ENCODE measurements at places on chromosomes 2 and 18. TPM values are rescaled to one million over a fixed set of nuclear protein-coding genes. Genes with fewer than 3 reads are reported as not detected.

- DNase-seq = no peak
Observed at GRCh38 chr2:230319211-230319862, 7.7 kb upstream of the SP140L start.

The SCG2 gene
- total RNA-seq = 2.9 TPM

- DNase-seq = no peak
Observed at GRCh38 chr2:195819276-195819675, 162.2 kb downstream of the SLC39A10 start.

GRCh38 chr2:103656558-103656957, 894.7 kb downstream of the TMEM182 start:
- no peak for DNase-seq

DNA sequence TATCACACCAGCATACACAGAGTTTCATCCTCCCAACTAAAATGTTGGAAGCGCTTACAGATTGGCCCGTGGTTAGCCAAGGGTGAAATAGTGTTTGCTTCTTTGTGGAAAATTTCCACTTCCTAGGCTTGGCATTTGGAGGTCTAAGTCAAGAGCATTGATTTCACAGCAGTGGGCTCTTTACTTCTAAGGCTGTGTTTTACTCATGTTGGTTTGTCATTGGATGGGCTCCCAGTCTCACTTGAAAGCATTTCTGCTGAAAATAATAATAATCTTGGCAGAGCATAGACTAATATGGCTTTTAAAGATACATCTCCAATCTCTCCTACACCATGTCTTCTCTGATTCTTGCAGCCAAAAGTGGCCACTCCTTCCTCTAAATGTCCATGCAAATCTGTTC, 82.9 kb downstream of the DYNAP start:
- DNase-seq = no peak

DNA sequence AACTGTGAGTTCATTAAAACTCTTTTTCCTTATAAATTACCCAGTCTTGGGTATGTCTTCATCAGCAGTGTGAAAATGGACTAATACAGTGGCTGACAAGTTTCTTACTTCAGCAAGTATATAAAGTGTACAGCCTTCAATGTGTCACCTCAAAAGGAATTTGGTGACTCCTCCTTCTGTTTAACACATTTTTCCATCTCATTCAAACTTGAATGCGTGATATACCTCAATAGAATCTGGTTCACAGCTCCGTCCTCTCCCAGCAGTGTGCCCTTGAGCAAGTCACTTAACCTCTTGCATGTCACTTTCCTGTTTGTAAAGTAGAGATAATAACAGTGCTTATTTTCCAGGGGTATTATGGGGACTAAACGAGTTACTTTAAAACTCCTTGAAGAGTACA, 159.6 kb downstream of the CCBE1 start:
- DNase-seq = no peak

The CYP26B1 gene
- total RNA-seq = not detected

GRCh38 chr2:39416140-39416539, 20.9 kb downstream of the MAP4K3 start:
- DNase-seq = no peak

The EVX2 gene
- total RNA-seq = not detected

DNA sequence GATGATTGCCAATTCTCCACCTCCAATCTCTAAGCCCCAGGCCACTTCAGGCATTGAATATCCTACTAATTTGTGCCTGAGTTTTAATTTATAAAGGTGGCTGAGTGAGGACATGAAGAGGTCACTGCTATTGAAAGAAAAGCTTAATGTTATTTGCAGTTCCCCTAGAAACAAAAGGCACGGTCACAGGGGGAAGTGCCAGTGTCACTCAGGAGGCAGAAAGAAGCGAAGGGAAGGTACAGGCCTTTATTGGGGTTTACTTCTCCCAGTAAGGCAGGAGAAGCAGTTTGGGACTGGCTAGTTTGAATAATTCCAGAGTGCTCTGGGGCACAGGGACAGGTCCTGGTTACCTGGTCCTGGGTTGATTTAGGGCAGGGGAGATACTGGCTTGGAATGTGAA, 1.7 kb upstream of the ABHD1 start:
- DNase-seq = no peak

The SKOR2 gene
- total RNA-seq = not detected

The NYAP2 gene
- total RNA-seq = not detected

DNA sequence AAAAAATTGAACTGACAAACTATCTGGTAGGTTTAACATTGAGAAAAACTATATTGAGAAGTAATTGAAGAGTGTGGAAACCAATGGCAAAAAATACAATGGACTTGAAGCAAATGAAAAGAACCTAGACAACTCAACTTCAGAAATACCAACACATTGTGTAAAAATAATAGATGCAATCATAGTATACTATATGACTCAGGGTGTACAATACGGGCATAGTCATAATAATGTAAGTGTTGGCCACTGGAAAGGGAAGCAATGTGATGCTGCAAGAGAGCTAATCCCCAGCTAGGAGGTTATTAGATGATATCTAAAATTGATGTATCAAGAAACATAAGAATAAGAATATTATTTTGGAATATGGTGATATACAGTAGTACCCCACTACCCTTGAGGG, 45.3 kb downstream of the SMAD7 start:
- no peak for DNase-seq

- no peak for DNase-seq
Observed at GRCh38 chr2:172864182-172864581, 128.5 kb downstream of the RAPGEF4 start.

- DNase-seq = no peak
Observed at GRCh38 chr18:44125446-44125845, 555.2 kb upstream of the SETBP1 start.

- peak; percentile 78 for DNase-seq
Observed at GRCh38 chr2:152189622-152190495, 14.3 kb upstream of the STAM2 start.

DNA sequence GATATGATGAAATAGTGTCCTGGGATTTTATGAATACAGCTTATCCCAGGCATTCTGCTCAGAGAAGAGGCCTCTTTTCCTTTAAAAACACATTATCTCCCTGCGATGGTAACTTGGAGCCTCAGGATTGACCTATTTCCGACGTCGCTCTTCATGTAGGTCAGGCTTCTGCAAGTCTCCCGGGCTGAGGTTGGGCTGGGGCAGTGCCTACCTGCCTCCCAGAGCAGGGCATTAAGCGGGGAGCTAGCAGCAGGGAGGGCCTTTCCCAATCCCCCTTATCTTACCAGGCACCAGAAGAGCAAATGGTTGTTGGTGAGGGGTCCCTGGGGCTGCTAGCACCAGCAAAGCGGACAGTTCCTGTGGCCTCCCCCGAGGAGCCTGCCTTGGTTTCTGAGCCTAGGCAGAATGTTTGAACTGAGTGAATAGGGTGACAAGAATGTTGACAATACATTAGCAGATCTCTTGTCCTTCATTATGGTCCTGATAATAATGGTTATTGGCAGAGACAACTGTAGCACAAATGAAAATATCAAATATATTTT, 60.2 kb downstream of the TRPM8 start:
- DNase-seq = peak; percentile 22

DNA sequence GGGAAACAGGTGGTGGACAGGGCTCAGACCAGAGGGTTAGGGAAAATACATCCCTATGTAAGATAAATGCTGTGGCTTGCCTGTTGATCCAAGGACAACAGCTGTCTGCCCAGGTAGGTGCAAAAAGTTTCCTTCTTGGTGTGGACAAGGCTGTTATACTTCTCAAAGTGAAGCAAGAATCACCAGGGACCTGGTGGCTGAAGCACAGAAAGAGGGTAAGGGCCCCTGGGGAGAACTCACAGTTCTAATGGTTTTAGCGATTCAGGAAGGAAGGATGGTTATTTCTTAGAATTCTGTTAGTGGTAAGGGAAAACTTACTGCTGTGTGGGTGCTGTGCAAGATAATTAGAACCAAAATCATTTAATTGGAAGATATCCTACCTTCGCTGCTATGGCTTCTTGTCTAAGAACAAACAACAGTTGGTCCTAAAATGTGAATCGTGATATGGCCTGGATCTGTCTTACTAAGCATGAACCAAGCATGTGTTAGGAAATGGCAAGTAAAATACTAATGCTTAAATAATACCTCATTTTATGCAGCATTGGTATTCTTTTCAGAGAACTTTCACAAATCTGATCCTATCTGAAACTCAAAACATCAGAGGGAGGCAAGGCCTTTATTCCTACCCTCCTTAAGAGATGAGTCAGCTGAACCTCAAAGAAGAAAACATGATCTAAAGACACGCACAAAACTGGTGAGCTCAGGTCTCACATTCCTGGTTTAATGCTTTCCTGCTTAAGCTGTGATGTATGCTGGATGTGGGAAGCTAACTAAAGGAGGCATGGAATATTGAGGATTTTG, 159.2 kb upstream of the THUMPD2 start:
- DNase-seq = no peak

The PARD3B gene
- total RNA-seq = 0.31 TPM

DNA sequence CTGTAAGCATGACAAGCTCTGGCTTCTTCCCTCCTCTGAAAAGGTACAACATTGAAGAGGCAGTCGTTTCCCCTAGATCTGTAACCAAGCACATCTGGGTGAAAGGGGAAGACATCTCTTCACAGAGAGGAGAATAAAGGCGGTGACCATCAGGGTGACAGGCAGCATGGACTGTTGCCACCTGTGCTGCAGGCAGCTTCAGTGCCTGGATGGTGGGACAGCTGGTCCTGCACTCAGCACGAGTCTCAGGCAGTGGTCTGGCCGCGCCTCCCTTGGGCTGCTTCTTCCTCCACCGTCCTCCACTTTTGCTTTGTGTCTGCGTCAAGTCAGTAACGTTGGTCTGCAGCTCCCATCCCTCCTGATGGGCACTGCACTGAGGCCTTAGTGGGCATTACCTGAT, 264.4 kb downstream of the NEDD4L start:
- DNase-seq = peak; percentile 62

The CD302 gene
- not detected for total RNA-seq

The PDE1A gene
- total RNA-seq = 10.9 TPM

The MYCN gene
- not detected for total RNA-seq

The UBE2E3 gene
- total RNA-seq = 119 TPM

DNA sequence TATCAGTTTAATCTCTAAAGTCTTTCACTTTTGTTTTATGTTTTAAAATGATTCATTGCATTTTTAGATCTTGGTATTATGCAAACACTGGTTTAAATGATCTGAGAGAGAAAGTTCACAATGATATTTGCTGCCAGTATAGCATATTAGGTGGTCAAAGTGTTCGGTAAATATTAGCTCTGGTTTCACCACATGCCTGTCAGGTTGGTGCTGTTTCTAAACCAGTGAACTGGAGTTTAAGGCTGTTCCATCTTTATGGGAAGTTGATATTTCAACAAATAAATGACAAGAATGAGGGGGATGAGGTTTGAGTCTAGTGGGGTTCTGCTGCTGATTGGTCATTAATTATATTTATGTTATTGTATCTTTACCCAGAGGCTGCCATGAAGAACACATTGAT, 436.4 kb downstream of the DCDC2C start:
- no peak for DNase-seq

GRCh38 chr18:23584019-23584983, 2.0 kb downstream of the NPC1 start:
- DNase-seq = no peak

The CCL20 gene
- total RNA-seq = not detected

DNA sequence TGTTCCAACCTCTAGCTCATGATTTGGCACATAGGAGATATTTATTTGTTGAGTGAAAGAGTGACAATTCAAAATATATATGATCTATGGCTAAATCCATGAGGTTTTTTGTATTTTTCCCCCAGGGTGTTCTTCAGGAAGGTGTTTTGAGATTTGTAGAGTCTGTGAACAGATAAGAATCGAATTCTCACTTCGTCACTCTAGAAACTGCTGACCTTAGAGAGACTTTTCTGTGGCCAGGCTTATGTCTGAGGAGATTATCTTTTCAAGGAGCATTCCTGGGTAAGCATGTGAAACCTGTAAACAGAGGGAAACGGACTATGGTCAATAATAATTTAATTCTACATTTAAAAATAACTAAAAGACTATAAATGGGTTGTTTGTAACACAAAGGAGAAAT, 849 bp upstream of the ITGB6 start:
- no peak for DNase-seq

The TMEM169 gene
- total RNA-seq = 0.12 TPM

DNA sequence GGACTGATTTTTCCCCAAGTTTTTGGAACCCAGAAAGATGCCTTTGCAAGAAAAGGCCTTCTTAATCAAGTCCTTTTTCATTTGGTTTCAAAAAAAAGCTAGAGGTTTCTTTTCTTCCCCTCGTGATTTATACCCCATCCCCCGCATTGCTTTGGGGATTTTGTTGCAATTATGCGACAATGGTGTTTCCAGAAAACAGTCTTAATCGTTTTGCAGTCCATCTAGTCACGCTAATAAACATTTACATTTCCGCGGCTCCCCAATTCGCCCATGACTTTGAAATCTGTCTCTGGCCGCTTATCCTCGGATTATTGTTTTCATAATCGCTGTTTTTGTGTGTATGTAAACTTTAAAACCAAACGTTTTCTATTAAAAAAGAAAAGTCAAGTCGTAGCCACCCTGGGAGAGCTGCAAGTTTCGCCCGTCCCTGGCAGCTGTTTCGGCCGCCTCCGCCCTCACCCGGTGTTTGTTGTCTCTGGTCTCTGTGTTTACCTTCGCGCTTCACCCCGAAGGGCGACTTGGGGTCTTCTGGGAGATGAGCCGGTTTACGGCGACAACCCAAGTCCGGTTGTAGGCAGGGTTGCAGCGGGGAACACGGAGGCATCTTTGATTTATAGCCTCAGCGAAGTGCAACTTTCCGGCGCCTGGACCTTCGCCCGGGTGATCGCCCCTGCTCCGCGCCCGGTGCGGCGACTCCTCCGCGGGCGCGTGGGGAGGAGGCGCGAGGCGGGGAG, 667 bp downstream of the SP9 start:
- no peak for DNase-seq

DNA sequence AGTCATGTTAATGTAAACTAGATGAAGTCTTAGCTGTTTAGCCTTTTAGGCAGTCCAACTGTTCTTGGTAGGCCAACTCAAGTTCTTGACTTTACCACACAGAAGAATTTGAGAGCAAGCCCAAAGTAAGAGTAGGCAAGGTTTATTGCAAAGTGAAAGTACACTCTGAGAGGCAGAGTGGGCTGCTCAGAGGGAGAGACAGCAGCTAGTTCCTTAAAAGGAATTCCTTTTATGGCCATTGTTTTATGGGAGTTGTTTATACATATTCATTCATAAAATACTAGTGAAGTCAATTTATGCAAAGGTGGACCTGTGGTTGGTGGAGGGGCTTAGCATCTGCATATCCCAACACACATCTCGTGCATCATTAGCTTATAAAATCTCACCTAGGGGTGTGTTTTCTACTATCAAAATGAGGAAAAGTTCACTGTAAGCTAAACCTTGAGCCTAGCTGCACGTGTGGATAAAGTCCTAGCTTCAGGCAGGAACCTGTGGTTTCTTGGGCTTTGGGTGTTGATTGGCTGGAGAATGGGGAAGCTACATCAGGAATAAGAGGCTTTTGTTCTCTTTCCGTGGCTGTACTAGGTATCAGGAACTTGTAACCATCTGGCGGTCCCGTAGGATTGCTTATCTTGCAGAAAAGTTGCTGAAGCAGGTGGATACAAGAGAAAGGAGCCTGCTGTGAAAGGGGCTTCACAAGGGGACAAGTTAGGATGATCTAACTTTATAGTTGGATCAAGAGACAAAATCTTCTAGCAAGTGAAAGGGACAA, 110.4 kb upstream of the GULP1 start:
- DNase-seq = no peak

- DNase-seq = no peak
Observed at GRCh38 chr18:25974630-25975077, 115.8 kb downstream of the SS18 start.

Data from G401 (cell line).